Stimulated activated CD4-positive, alpha-beta T cell treated with anti-CD3 and anti-CD28 coated beads, TNF-alpha, amount 100 ng/mL, for 48 hours (primary cell): ENCODE measurements at places on chromosomes 1 and 21.

DNA sequence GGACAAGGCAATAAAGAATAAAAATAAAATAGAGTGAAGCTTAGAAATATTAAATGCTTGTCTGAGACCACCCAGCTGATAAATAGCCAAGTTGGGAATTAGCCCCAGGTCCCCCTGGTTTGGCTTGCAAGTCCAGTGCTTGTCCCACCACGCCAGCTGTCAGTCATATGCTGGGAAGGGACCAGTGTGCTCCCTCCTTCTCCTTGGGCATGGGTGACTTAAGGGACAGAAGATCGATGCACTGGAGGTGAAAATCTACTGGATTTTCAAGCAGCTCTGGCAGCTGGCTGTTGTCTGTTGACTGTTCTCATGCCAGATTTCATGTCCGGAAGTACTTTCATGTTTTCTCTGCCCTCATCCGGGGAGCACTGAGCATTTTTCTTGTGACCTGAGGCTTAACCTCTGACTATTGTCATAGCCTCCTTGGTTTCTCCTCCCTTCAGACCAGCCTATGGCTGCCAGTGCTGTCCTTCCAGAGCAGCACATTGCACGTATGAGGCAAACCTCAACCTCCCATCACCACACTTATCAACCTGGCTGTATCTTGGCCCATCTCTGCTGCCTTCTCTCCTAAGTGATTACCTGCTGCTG, 12.4 kb downstream of the LMOD1 start:
- DNase-seq = no peak

- no peak for DNase-seq
Observed at GRCh38 chr1:67953301-67953700, 97.1 kb downstream of the DIRAS3 start.

DNA sequence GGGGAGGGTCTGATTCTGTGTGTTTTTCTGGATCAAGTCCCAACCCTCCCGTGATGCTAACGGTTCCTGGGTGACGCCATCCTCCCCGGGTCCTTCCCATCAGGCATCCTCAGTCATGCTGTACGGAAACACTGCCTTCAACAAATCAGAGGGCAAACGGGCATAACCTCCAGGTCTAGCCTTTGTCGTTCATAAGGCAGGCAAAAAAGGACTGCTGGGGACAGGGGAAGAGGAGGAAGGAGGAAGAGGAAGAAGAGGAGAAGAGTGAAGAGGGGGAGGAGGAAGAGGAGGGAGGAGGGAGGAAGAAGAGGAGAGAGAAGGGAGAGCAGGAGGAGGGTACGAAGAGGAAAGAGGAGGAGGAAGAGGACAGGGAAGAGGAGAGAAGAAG, 84.4 kb downstream of the ITPKB start:
- no peak for DNase-seq

GRCh38 chr1:204574865-204575163, 58.6 kb downstream of the MDM4 start:
- no peak for DNase-seq

DNA sequence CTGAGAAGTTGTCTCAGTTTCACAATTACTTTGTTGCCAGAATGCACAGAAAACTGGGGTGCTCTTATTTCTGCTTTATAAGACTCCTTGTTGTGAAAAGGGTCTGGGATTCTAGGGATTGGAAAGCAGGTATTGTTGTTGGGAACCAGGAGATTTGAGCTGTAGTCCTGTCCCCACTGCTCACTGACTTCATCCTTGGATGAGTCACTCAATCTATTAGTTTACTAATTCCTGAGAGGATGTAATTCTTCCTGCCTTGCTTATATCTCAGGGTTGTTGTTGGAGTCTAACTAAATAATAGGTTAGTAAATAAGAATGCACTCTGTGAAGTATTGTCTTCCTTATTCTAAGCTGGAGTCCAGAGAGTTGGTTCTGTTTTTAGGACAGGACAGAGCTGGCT, 172.5 kb upstream of the GALNT2 start:
- no peak for DNase-seq

DNA sequence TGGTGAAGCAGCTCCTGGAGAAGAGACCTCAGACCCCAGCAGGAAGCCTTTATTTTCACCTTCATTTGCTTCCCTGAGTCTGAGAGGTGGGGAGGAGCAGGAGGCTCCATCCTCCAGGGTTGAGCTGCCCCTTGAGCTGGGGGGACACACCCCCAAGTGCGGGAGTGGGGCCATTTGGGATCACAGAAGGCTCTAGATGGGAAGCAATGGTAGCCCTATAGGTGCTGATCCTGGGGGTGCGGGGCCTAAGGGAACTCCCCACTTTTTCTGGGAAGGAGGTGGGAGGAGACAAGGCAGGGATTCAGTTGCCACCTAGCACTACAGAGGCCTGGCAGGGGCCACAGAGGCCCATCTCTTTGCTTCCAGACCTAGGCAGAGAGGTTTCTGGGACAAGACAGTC, 247.9 kb upstream of the CSF3R start:
- no peak for DNase-seq

- peak; percentile 29 for DNase-seq
Observed at GRCh38 chr1:34858901-34859445, 576 bp downstream of the SMIM12 start.

DNA sequence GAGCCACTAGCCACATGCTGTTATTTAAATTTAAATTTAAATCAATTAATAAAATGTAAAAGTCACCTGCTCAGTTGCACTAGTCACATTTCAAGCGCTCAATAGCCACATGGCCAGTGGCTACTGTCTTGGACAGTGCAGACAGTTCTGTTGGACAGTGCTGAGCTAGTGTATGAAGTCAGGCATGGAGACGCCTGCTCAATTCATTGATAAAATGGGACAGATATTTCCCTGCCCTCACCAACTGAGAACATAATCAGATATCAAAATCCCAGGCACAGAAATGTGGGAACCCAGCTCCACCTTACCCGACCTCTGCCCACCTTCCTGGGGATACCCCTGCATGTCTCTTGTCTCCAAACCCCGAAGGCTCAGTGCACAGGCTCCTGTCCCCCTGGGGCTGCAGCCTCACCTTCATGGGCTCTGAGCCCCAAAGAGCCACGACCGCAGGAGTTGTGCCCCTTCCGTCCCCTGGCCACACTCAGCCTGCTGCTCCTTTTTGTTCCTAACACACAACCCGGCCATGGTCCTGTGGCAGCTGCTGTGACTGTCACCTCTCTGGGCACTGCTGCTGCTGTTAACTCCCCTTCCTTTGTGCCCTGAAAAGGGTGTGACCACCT, 63.5 kb downstream of the TCP10L start:
- no peak for DNase-seq

- no peak for DNase-seq
Observed at GRCh38 chr1:76142771-76143540, 68.4 kb downstream of the ST6GALNAC3 start.

GRCh38 chr1:189958756-189959155, 518.9 kb downstream of the BRINP3 start:
- DNase-seq = no peak

GRCh38 chr1:207259391-207259790, 62.1 kb upstream of the CD55 start:
- DNase-seq = no peak

DNA sequence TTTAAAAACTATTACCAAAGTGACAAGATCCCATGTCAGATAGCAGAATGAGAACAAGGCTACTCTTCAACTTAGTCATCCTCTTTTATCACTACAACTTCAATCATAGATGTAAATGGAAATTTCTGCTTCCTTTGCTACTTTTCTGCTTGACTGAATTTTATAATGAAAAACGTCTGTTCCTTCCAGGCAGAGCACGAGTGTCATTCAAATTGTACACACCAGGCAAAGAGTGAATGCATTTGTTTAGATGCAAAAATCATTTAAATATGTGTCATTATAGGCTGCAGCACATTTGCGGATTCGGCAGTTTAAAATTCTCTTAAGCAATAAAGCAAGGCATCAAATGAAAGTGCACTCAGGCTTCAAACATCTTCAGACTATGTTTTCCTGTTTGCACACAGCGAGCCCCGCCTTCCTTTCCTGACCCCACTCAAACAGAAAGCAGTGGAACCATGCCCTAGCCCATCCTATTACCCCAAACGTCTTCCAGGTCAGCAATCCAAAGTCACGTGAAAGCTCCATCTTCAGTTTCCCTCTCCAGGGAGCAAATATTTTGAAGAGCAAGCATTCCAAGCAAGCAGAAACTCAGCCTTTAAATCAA, 99.6 kb downstream of the APP start:
- no peak for DNase-seq

DNA sequence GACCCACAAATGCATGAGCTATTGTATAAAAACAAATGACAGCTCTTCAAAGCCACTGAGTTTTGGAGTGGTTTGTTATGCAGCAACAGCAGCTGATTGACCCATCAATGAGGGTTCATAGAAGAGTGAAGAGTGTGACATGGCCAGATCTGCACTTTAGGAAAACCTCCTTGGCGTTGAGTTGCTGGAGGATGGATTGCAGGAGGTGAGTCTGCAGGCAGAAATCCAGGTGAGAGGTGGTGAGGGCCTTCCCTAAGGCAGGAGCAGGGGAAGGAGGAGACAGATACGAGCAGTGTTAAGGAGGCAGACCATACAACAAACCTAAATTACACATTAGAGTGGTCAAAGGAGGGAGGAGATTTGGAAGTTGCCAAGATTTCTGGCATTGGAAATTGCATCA, 169.3 kb upstream of the CSF3R start:
- no peak for DNase-seq

DNA sequence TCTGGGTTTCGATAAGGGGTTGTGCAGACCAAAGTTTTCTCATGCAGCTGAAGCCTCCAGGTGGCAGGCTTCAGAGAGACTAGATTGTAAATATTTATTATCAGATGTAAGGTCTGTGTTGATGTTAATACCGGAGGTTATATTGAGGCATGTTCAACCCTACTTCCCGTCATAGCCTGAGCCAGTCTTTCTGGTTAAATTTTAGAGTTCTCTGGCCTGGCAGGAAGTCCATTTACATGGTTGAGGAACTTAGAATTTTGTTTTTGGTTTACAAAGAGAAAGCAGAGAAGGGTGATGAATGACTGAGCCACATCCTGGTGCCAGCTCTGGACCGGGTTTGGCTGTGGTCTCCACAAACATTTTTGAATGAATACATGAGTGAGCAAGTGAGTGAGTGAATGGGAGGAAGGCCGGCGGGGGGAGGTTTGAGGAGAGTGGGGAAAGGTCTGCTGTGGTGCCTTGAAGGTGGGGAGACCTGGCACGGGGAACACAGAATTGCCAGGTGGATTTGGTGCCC, 218.5 kb downstream of the DISC1 start:
- no peak for DNase-seq

DNA sequence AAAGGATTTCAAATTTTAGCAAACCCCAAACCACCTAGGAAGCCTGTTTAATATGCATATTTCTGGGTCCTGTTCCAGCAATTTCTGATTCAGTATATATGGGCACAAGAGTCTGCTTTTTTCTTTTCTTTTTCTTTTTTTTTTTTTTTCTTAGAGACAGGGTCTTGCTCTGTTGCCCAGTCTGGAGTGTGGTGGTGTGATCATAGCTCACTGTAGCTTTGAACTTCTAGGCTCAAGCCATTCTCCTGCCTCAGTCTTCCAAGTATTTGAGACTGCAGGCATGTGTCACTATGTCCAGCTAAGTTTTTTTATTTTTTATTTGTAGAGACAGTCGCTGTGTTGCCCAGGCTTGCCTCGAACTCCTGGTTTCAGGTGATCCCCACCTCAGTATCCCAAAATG, 34.8 kb downstream of the CCDC18 start:
- DNase-seq = no peak

GRCh38 chr21:41997657-41998056, 12.5 kb downstream of the ZBTB21 start:
- DNase-seq = no peak

DNA sequence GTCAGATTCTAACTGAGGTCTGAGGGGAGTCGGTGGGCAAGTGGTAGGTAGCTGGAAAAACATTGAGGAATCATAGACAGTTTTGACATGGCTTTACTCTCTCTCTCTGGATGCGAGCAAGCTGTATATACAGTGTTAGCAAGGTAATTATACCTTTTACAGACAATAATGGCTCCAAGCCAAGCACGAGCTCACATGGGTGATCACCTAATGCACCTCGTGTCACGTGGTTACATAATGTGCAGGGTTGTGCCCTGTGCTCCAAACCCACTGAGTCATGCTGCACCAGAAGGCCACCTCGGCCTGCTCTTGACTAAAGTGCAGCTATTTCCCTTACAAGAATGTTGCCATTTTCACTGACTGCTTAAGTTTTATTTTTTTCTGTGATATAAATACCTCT, 7.6 kb upstream of the CLCA2 start:
- no peak for DNase-seq

DNA sequence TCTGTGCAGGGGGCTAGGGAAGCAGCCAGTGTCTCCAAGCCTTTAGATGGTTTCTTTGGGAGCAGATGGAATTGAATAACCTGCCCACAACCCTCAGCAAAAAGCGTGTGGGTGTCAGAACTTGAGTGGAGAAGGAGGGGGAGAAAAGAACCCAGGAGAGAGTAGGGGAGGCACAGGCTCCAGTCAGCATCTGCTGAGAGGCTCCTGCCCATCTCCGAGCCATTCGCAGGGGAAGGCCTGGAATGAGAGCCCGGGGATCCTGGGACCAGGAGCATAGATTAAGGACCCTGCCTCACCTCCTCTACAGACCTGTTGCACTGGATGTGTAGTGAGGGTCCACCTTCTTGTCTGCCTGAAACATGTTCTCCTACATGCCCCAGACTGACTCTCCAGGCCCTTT, 16.3 kb downstream of the TMEM81 start:
- no peak for DNase-seq

GRCh38 chr1:10841118-10841517, 44.7 kb upstream of the CASZ1 start:
- DNase-seq = no peak

GRCh38 chr1:244027491-244028145, 23.5 kb upstream of the ZBTB18 start:
- no peak for DNase-seq

DNA sequence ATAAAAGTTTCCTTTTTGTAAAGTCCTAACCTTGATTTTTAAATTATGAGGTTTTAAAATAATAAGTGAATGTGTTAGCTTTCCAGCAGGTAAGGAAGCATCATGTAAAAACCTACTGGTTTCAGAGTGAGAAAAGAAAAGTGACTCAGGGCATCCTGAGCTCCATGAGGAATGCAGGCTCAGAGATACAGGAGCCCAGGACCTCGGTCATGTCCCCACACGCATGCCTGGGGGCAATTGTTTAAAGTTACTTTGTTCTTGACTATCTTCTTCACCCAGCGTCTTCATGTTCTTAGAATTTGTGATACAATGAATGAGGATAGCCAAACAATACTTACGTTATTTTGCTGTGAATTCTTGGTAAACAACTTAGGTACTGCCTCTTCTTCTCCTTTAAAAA, 117.4 kb upstream of the PLPPR5 start:
- no peak for DNase-seq

- no peak for DNase-seq
Observed at GRCh38 chr1:198948895-198949659, 310.2 kb downstream of the PTPRC start.

DNA sequence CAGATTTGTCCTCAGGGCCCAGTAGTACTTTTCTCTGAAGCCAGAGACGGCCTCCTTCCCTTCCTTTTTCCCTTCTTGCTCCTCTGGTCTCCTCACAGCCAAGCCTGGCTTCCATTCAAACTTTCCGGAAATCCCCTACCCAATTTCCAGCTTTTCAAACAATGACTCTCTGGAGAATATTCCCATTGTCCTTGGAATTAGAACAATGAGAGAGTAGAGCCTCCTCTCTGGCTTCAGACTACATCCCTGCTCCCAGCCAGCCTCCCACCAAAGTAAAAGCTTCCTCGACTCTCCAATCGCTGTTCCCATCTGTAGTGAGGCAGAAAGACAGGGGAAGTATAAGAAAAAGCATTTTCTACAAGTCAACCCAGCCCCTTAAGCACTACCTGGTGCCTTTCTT, 77.7 kb upstream of the SOX13 start:
- DNase-seq = no peak
